GDM1 (cell line): ENCODE measurements at places on chromosomes 7 and 10.

GRCh38 chr10:43683451-43684291 lies 35.0 kb upstream of the ZNF32 start:
- DNase-seq = no peak

GRCh38 chr7:103418241-103418640 lies 27.8 kb downstream of the SLC26A5 start:
- DNase-seq = no peak

- DNase-seq = no peak
Measured at GRCh38 chr10:113518415-113518814, 34.4 kb upstream of the HABP2 start.

GRCh38 chr10:25498645-25499044 lies 323.8 kb downstream of the GPR158 start:
- DNase-seq = no peak

- DNase-seq = no peak
Measured at GRCh38 chr10:9015005-9015404, 960.5 kb downstream of the GATA3 start.

DNA sequence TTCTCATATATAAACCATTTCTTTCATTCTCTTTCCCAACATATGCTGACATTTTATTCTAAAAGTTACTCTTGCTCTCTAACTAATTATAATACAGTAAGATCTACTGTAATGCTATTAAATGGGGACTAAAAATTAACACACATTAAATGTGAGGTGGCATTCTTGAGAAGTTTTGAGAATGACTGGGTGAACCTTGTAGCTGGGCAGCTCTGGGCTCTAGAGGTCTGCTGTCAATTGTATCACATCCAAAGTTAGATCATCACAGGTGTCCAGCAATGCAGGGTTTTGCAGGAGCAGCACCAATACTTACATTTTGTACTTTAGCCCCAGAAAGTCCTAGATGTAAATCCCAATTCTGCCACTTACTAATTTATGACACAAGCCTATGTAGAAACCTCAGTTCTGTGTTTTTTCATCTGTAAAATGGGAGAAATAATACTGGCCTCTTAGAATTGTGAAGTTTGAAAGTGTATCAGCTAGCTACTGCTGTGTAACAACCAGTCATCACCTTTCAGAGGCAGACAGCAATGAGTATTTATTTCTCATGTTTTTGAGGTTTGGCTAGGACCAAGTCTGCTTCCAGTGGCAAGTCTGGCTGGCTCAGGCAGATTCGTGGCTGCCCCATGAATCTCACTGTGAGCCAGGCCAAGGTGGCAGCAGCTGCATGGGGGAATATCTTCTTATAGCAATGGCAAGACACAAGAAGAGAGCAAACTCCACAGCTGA lies 79.6 kb upstream of the EMX2 start:
- DNase-seq = no peak

DNA sequence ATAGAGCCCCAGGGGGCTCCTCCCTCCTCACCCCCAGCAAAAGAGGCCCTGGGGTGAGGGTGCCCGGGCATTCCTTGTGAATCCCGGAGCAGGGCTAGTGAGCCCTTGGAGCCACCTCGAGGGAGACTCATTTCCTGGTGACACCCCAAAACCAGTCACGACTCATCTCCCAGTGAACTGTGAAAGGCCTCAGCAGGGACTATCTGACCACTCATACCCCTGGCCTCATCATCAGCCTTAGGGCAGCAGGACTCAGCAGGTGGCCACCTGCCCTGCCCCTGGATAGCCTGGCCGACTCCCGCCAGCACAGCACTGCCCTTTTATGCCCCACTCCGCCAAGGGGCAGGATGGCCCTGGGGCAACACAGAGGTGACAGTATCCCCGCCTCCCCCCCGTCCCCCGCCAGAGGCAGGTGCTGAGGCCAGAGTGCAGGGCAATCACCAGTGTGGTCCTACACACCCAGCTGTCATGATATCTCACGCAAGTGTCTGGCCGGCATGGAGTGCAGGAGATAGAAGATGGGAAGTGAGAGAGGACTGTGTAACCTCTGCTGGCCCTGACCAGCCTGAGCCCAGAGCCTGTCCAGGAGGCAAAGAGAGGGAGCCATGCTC lies 3.2 kb downstream of the SNCG start:
- DNase-seq = no peak

GRCh38 chr10:10734356-10735064 lies 283.2 kb upstream of the CELF2 start:
- DNase-seq = no peak

- DNase-seq = no peak
Measured at GRCh38 chr10:57776688-57777432, 490.8 kb downstream of the IPMK start.

- DNase-seq = no peak
Measured at GRCh38 chr7:24298696-24299095, 14.7 kb downstream of the NPY start.

DNA sequence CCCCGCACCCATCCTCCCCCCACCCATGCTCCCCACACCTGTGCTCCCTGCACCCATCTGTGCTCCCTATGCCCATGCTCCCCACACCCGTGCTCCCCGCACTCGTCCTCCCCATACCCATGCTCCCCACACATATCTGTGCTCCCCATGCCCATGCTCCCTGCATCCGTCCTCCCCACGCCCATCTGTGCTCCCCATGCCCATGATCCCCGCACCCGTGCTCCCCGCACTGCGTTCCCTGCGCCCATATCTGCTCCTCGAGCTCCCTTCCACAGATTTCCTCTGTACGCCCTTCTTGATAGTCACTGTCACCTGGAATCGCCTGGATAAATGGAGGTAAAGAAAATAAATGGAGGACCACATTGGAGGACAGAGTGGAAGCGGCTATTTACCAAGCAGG lies 9.9 kb downstream of the DIP2C start:
- DNase-seq = no peak

- no peak for DNase-seq
Measured at GRCh38 chr7:155844019-155844453, 31.8 kb upstream of the SHH start.

DNA sequence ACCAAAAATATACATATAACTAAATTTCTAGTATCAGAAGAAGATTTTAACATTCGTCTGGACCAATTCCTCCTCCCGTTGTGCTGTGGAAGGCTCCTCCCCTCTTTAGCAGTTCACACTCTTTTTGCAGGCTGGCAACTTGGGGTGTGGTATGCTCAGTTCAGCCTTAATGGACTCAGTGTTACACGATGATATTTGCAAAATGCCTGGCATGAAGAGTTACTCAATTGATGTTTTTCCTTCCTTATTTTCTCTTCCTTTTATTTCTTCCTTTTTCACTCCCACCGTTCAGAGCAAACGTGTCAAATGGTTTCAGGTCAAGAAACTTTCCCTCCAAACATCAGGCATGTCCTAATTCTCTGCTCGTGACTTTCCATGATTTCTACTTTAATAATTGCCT lies 248.3 kb downstream of the PHF14 start:
- DNase-seq = no peak
